ENCODE measurements at places on chromosomes 2 and 18.
A peak's percentile ranks its signal among the peaks of the same experiment; 100 is the strongest.

- no peak for DNase-seq
These were observed 30.2 kb downstream of the NYAP2 start for GRCh38 chr2:225429717-225430116.

GRCh38 chr2:235858881-235859280 is 309.3 kb downstream of the GBX2 start:
- DNase-seq = no peak

GRCh38 chr2:195521589-195521988 is 135.4 kb upstream of the SLC39A10 start:
- no peak for DNase-seq

DNA sequence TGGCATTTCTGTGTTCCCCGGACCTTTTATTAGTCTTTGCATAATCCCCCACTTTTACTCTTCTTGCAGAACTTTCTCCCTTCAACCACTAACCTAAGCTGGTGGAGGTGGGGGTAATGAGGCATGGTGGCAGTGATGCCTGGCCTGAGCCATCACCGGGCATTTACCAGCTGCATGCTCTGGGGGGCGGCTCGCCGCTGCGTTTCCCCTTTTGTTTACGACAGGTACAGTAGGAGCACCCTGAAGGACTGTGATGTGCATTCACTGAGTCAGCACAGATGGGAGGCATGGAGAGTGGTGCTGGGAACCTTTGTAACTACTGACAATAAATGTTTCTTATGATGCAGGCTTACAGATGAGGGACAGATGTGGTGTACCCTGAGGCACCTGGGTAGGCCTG is 46.9 kb downstream of the PLEKHB2 start:
- DNase-seq = no peak

- DNase-seq = peak; percentile 20
These were observed 5.3 kb upstream of the NEU4 start for GRCh38 chr2:241803387-241804325.

GRCh38 chr2:51807229-51807628 is 775.3 kb upstream of the NRXN1 start:
- DNase-seq = no peak

GRCh38 chr2:11158916-11159573 is 3.8 kb downstream of the SLC66A3 start:
- no peak for DNase-seq

- no peak for DNase-seq
These were observed 72.3 kb downstream of the SLC5A7 start for GRCh38 chr2:108058576-108059137.

- DNase-seq = no peak
These were observed 146.1 kb upstream of the OTOS start for GRCh38 chr2:240286596-240286995.

- no peak for DNase-seq
These were observed 64.7 kb downstream of the SEPTIN10 start for GRCh38 chr2:109549016-109549590.

DNA sequence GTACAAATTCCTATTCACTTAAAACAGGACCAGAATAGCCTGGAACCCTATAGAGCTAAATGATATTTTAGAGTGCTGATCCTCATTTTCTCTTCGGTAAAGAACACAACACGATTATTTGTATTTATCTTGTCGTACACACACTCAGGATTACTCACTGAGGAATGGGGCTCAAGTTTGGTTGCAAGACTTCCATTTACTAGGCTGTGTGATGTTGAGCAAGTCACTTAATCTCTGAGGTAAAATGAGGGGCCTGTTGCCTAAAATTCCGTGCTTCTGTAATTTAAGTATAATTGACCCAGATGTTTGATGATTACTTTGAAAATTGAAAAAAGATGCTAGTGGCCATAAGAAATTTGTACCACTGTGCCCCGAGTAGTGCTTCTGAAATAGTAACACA is 42.6 kb upstream of the MAP4K3 start:
- DNase-seq = no peak

DNA sequence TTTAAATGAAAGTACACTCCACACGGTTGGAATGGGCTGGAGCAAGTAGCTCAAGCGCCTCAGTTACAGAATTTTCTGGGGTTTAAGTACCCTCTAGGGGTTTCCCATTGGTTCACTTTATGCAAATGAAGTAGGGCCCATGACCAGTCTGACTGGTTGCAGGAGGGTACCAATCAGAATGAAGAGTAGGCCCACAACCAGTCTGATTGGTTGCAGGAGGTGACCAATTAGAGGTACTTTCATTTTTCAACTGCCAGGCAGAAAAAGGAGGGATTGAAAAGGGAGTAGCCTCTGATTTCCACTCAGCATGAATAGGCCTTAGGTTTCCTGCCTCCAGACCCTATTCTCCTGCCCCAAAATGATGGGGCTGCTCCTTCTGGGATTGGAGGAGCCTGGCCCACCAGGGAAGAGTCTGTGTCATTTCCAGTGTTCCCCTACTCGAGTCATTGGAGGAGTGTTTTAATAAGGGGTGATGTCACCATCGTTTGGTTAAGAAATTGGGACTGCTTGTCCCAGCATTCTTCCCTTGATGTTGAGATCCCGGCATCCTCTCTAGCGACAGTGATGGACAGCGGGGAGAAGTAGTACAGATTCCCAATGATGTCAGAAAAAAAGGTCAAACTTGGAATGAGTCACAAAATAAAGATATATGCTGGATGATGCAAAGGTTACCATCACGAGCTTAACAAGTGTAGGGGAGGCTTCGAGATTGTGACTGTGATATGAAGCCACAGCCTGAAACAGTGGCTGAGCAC is 210.4 kb downstream of the SH3BP4 start:
- no peak for DNase-seq

GRCh38 chr2:200471324-200471848 is 38.5 kb downstream of the KCTD18 start:
- peak; percentile 10 for DNase-seq

DNA sequence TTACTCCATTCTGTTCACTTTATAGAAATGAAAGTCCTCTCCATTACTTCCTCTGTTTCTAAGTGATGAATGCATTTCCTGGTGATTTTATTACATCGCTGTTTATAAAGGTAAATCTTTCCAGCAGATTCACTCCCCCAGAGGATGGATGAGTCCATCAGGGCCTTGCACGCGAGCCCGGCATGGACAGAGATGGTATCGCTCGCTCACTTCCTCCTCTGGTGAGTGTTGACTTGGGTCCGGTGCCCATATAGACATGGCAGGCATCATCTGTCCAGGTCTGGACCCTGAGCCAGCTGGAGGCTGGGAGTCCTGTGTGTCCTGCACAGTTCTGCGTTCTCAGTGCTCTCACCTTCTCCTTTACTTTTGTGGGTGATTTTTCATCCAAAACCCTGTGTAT is 733.6 kb upstream of the SALL3 start:
- DNase-seq = no peak

GRCh38 chr2:108169982-108170625 is 69.7 kb upstream of the SULT1C3 start:
- DNase-seq = no peak

DNA sequence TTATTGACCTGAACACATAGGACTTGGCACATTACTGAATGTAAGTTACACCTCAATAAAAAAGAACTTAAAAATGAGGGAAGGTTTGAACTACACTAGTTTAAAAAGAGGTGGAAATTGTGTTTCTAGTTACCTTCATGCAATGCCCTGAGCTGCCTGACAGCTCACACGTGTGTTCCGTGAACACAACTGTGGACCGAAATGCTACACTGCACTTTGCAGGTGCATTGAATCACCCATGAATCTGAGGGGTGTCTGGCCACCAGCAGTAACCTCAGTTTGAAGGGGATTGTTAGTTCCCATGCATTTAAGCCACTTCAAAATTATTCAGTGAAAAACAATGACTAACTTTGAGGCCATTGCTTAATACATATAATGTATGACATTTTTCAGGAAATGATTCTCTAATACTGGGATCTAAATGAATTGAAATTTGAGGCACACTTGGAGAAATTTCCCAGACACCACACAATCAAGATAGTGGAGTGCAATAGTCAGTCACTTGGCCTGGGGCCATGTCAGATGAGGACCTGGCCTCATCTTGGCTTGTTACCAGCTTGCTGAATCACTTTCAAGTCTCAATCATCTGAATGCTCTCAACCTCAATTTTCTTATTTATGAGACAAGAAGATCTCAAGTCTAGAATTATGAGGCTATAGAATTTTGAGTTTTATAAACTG is 59.3 kb downstream of the MYL12B start:
- no peak for DNase-seq

DNA sequence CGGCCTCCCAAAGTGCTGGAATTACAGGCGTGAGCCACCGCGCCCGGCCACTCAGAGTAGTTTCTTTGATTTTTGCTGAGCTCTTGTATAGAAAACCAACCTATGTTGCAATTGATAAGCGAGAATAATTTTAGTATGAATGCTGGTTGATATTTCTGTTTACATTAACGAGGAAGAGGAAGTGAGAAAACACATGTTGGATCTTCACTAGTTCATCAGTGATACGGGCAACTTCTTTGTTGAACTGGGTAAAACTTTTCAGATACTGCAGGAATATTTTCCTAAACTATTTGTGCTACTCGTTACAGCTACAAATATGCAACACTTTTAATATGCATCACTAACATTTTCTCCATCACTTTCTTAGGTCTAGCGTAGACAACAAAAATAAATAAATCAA is 67.9 kb upstream of the SLC25A52 start:
- DNase-seq = no peak

DNA sequence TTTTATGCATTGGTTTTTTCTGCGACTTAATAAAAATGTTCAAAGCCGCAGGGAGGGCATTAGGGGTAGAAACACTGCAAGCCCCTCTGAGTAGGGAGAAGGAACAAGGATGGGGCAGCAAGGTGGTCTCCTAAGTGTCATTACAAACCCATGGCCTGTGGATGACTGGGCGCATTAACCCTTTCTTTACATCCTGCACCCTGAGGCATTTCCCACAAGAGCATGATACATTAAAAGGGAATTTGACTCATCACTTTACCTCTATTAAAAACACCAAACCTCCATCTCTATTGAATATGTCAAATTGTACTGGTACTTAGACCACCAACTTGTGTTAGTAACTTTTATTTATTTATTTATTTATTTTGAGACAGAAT is 112.5 kb downstream of the VIT start:
- DNase-seq = no peak
